ENCODE measurements at places on chromosomes 7 and 10. TPM values are rescaled to one million over a fixed set of nuclear protein-coding genes. Genes with fewer than 3 reads are reported as not detected.

Gene PRPS1L1
- total RNA-seq = not detected

Gene WNT8B
- not detected for total RNA-seq

DNA sequence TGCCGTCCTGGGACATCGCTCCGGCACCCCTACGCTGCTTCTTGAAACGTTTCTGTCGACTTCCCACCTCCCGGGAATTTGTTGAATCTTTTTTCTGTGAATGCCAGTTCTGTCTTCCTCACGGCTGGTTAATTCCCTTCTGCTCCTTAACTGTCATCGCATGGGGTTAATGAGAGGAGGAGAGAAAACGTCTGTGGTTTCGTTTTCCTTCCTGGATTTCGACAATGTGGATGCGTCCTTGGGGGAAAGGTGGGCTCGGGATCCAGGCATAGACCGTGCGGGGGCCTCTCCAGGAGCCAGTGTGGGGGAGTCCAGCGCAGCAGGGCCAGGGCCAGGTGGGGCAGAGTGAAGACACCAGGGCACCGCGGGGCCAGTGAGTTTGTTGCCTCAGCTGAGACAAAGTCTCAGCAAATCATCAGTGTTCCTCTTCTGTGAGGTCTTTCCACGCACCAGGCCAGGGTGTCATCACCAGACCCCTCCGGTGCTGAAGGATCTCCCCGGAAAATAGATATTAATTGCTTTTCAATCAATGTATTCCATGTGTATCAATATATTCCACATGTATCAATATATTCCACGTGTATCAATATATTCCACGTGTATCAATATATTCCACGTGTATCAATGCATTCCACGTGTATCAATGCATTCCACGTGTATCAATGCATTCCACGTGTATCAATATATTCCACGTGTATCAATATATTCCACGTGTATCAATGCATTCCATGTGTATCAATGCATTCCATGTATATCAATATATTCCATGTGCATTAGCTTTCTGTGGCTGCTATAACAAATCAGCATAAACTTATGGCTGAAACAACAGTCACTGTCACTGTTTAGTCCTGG, 33.7 kb upstream of the CFAP46 start:
- ATAC-seq = no peak

- ATAC-seq = no peak
Measured at GRCh38 chr7:34928052-34928451, 109.2 kb downstream of the DPY19L1 start.

Measured in gastroesophageal sphincter (tissue), 4 donors.